ENCODE measurements at places on chromosomes 2 and 18.

- peak; percentile 20 for DNase-seq
Observed at GRCh38 chr2:20062615-20063545, 11.5 kb upstream of the LAPTM4A start.

DNA sequence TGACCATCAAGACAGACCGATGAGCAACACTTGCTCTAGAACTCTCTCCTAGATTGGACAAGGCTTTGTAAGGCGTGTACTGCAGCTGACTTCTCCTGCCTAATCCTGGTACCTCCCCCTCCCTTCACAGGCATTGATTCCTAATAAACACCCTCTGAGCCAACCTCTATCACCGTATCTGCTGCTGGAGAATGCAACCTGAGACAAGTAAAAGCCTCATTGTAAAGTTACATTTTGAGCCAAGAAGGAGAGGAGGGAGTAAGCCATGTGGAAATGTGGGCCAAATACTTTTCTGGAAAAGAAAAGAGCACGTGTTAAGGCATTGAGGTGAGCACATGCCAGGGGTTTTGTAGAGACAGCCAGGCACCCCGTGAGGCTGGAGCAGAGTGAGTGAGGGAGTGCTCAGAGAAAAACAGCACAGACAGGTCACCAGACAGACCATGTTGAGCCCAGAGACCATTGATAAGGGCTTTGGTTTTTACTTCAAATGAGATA, 2.6 kb upstream of the WDFY1 start:
- peak; percentile 46 for DNase-seq

DNA sequence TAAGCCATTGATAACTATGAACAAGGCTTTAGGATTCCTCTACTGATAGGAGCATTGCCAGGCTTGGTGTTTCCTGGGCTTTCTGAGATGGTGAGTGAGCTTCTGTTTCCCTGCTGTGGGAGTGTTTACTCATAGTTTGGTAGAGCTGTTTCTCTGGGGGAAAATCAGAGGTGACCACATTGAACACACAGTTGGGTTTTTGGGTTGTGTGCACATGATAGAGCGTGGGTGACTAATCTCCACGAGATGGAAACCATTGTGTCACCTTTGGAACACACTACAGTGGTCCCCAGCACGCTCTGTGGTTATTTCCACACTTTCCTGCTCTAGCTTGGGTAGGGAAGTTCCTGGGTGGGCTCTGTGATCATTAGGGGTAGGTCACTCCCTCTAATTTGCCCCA, 5.4 kb downstream of the IL1R1 start:
- DNase-seq = no peak

GRCh38 chr2:143482316-143482715, 353.1 kb downstream of the ARHGAP15 start:
- DNase-seq = no peak

DNA sequence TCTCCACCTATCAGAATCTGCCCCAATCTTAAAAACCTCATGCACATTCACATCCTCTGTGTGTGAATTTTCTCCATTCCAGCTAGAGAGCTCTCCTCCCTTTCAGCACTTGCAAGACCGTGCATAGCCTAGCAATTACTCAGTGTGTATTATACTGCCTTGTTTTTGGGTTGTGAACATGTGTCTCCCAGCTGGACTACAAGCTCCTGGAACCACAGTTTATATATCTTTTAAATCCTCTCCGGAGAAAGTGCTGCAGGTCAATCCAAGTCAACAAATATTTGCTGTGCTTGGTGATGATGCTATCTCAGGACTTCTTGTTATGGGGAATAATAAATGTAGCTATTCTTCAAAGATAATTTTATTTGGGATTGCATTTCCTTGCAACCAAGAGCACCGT, 58.2 kb upstream of the MEX3C start:
- no peak for DNase-seq

- DNase-seq = no peak
Observed at GRCh38 chr2:121816797-121817196, 61.3 kb downstream of the TSN start.

DNA sequence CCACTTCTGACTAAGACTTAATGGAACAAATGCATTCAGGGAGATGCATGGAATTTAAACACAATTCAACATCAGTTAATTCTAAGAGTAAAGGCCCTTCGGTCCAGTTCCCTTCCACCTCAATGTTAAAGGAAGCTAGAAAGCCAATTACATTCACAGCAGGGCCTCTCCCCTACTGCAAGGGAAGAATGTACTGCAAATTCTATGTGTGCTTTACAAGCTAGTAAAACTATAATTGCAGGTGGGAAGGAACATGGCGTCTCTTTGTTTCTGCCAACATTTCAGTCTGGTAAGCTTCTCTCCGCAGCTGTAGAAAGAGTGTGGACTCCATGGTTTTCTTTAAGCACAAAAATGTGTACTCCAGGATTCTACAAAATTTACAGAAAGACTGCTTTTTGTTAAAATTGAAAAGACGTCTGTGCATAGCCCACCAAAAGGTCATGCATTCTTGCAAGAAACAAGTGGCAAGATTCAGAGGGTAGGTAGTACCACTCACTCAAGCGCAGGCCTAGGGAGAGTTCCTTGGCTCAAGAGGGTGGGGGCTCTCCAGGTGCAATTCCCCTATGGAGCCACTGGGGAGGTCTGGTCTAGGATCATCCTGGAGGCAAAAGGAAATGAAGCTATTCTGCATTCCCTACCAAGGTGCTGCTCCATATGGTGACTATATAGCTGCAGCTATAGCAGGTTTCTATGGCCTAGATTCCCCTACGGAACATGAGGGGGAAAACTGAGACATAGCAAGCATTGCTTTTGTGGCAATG, 127.0 kb upstream of the FZD5 start:
- DNase-seq = no peak

- no peak for DNase-seq
Observed at GRCh38 chr18:26378701-26379100, 152.5 kb downstream of the TAF4B start.

GRCh38 chr18:22260208-22260820, 90.9 kb downstream of the GATA6 start:
- DNase-seq = no peak

Measured in thyroid gland (tissue), 4 donors.